ENCODE measurements at places on chromosomes 1 and 21. TPM values are rescaled to one million over a fixed set of nuclear protein-coding genes. Genes with fewer than 3 reads are reported as not detected.

DNA sequence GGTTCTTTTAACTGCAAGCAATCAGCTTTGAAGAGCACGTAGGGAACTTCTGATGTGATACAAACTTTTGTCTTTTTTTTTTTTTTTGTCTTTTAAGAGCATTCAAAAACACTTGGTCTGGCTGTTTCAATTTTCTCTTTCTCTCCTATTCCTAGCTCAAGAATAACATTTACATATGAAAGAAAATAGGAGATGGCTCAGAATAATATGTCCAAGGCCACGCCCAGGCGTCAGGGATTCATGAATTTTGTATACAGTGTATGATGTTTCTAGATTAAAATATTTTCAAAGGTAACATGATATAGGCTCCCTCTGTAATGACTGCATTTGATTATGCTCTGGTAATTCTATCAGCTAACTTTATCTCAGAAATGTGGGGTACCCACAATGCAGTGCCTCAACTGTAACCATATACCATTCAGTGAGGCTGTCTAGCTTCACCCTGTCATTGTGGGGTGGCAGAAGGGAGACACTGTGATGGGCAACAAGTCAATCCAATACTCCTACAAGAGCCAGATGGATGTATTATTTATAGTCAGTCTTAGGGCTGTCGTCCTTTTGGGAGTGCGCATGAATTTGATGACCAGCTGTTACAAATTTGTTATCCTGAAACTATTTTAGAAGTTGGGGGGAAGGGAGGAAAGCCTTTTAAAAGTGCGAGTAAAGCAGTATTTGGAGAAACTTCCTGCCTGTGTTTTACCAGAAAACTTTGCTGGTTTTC lies 1.5 kb upstream of the AKNAD1 start:
- H3K27ac ChIP-seq, result no peak overlapping the region
- H3K36me3 ChIP-seq, result no peaks in the 10 kb centered on the region
- no peaks in the 10 kb centered on the region for H3K27me3 ChIP-seq
- no peaks in the 10 kb centered on the region for H3K4me1 ChIP-seq

FCRLB gene
- total RNA-seq, result 0.99 TPM

DNA sequence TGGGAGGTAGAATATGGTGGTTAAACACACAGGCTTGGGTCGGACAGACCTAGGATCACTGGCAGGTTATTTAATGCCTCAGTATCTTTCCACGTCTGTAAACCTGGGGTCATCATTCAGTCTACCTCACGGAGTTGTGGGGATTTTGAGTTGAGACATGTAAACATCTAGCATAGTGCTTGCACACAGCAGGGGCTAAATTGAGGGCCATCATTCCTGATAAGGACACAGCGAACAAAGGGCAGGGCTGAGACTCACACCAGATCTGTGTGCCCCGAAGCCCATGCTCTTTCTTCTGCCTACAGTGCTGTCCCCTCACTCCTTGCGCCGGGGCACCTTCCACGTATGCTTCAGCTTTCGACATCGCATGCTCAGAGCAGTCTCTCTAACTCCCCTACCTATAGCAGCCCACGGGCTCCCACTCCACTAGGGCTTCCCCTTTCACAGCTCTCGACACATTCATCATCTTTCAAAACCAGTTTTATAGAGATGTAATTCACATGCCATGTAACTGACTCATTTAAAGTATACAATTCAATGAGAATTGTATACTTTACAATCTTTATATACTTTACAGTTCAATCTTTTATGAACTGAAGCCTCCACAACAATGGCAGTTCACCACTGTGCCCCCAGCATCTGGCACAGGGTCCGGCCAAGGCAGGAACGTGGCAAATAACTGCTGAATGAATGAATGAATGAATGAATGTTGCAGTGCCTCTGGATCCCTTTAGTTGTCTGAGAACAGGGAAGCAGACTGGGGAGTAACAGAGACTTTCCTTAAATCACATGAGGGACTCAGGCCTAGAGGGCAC lies 48.0 kb downstream of the GPR161 start:
- no peak overlapping the region for H3K4me3 ChIP-seq
- no peak overlapping the region for H3K27ac ChIP-seq
- H3K27me3 ChIP-seq, result no peaks in the 10 kb centered on the region
- DNase-seq, result no peak
- H3K4me1 ChIP-seq, result no peaks in the 10 kb centered on the region
- H3K36me3 ChIP-seq, result no peaks in the 10 kb centered on the region

SYPL2 gene
- total RNA-seq, result 9.3 TPM

GRCh38 chr1:204826970-204827369 lies 43.7 kb upstream of the NFASC start:
- H3K27me3 ChIP-seq, result no peaks in the 10 kb centered on the region
- DNase-seq, result no peak
- H3K36me3 ChIP-seq, result no peaks in the 10 kb centered on the region
- H3K27ac ChIP-seq, result no peak overlapping the region
- no peaks in the 10 kb centered on the region for H3K4me1 ChIP-seq

STPG1 gene
- 1.8 TPM for total RNA-seq

DIPK1A gene
- total RNA-seq, result 17.9 TPM

SLC25A34 gene
- 3.5 TPM for total RNA-seq

- no peaks in the 10 kb centered on the region for H3K36me3 ChIP-seq
- H3K4me3 ChIP-seq, result no peak overlapping the region
- H3K4me1 ChIP-seq, result no peaks in the 10 kb centered on the region
- no peak overlapping the region for H3K27ac ChIP-seq
- DNase-seq, result no peak
- no peaks in the 10 kb centered on the region for H3K27me3 ChIP-seq
Measured at GRCh38 chr1:9078015-9078751, 8.7 kb upstream of the SLC2A5 start.

GRCh38 chr21:39347537-39347936 lies 1.4 kb downstream of the HMGN1 start:
- no peaks in the 10 kb centered on the region for H3K27me3 ChIP-seq
- DNase-seq, result no peak
- peaks cover 6% of the 10 kb centered on the region for H3K4me1 ChIP-seq
- peak overlapping the region; percentile 82 for H3K4me3 ChIP-seq

CD53 gene
- total RNA-seq, result 26.6 TPM

GRCh38 chr1:84339503-84339902 lies 38.0 kb downstream of the SAMD13 start:
- no peaks in the 10 kb centered on the region for H3K27me3 ChIP-seq
- H3K4me3 ChIP-seq, result no peak overlapping the region
- H3K4me1 ChIP-seq, result no peaks in the 10 kb centered on the region
- no peaks in the 10 kb centered on the region for H3K36me3 ChIP-seq
- H3K27ac ChIP-seq, result no peak overlapping the region

DNA sequence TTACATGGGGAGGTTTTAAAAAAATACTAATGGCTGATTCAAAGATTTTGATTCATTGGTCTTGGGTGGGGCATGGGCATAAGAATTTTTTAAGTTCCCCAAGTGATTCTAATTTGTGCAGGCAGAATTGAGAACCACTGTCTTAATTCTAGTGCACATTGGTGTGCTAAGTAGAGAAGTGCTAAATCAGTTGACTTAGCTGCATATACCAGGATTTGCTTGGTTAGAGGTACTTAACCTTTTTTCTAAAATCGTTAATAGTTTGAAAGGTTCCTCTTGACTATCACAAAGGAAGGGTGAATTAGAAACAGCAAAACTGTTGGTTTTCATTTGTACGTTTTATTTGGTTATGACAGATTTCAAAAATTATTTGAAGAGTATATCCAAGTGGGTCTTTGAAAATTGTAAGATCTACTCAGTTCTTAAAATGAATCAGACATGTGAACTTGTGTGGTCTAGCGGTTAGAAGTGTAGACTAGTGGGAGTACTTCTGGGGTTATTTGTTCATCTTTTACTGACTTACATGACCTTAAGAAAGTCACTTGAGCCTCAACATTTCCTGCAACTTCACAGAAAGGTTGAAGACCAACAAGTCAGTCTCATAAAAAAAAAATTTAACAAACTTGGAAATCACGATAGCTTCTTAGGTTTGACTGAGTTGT lies 66.7 kb downstream of the RPAP2 start:
- no peaks in the 10 kb centered on the region for H3K36me3 ChIP-seq
- H3K4me3 ChIP-seq, result no peak overlapping the region
- no peak overlapping the region for H3K27ac ChIP-seq

- no peak overlapping the region for H3K27ac ChIP-seq
- H3K36me3 ChIP-seq, result no peaks in the 10 kb centered on the region
- DNase-seq, result no peak
- no peaks in the 10 kb centered on the region for H3K4me1 ChIP-seq
- H3K27me3 ChIP-seq, result no peaks in the 10 kb centered on the region
Measured at GRCh38 chr1:113835686-113836290, 23.5 kb upstream of the RSBN1 start.

PDC gene
- not detected for total RNA-seq

GRCh38 chr1:177858332-177858821 lies 111.5 kb downstream of the SEC16B start:
- H3K36me3 ChIP-seq, result no peaks in the 10 kb centered on the region
- no peaks in the 10 kb centered on the region for H3K27me3 ChIP-seq
- no peak overlapping the region for H3K4me3 ChIP-seq
- H3K27ac ChIP-seq, result no peak overlapping the region
- no peaks in the 10 kb centered on the region for H3K4me1 ChIP-seq
- DNase-seq, result no peak

GRCh38 chr1:234897754-234898454 lies 230.7 kb downstream of the TOMM20 start:
- H3K4me1 ChIP-seq, result peaks cover 9% of the 10 kb centered on the region
- no peaks in the 10 kb centered on the region for H3K27me3 ChIP-seq
- no peak overlapping the region for H3K4me3 ChIP-seq
- DNase-seq, result no peak
- H3K36me3 ChIP-seq, result no peaks in the 10 kb centered on the region

DNA sequence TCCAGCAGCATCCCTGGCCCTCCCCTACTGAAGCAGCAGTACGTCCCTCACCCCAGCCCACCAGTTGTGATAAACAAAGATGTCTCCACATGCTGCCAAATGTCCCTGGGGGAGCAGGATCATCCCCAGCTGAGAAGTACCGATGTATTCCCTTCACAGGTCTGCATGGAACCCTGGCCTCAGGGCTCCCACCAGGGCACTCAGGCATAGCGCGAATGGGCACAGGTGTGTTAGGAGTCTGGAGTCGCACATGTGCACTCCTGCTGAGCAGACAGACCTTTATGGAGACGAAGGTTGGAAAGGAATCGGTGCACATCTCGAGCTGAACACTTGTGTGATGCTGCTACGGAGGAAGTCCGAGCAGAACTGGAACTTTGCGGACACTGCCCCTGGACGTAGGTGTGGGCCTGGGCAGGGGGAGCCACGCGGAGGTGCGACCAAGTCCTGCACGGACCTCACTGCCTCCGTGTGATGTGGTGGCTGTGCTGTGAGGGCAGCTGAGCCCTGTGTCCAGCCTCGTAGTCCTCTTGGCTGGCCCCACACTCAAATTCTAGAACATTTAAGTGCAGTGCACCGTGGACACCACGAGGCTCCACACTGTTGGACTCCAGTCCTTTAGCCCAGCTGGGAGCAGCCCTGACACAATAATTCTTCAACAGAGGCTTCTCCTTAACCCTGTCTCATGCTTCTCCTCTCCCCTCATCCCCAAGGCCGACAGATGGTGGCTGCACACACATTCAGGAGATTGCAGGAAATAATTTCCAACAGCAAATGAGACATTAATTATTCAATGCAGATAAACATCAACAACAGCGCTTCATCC lies 43.4 kb downstream of the RSPH1 start:
- no peaks in the 10 kb centered on the region for H3K27me3 ChIP-seq
- H3K4me1 ChIP-seq, result no peaks in the 10 kb centered on the region
- no peak for DNase-seq
- no peaks in the 10 kb centered on the region for H3K36me3 ChIP-seq
- no peak overlapping the region for H3K4me3 ChIP-seq
